ENCODE measurements at places on chromosomes 6 and 20.
A peak's percentile ranks its signal among the peaks of the same experiment; 100 is the strongest.

DNA sequence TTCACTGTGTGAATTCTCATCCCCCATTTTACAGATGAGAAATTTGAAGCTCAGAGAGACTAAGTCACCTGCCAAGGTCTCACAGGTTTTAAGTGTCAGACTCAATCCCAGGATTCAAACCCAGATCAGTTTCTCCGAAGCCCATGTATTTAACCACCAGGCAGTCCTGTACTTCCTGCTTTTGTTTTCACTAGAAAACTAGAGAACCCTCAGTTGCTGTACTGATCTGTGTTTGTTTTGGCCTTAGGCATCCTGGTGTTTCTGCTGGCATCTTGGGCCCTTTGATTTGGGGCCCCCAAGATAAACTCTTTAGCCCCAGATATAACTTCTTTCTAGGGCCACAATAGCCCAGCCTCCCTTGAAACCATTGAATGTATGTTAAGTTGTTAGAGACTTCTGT is 36.5 kb downstream of the PPP1R16B start:
- DNase-seq, result peak; percentile 43

GRCh38 chr6:168132531-168133167 is 53.6 kb upstream of the FRMD1 start:
- DNase-seq, result no peak

GRCh38 chr6:150403458-150404246 is 34.8 kb downstream of the IYD start:
- no peak for DNase-seq

GRCh38 chr6:96898241-96898851 is 655 bp upstream of the NDUFAF4 start:
- peak; percentile 2 for DNase-seq

GRCh38 chr20:62824476-62825332 is 7.9 kb downstream of the COL9A3 start:
- DNase-seq, result peak; percentile 77

DNA sequence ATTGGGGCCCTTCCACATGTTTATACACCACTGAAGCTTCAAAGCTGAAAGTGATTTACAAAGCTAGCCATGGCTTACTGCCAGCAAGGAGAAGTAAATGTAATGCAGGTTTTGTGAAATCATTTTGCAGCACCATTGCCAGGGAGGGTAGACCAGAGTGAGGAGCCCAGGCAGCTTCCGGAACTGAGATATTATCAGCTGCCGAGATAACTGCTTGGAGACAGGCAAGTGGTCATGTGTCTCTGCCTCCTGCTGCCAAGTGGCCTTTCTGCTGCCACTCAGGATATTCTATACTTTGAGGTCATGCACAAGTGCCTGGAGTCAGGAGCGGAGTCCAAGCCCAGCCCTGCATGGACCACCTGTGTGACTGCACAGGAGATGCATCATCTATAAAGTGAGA is 160.2 kb downstream of the SYNDIG1 start:
- DNase-seq, result no peak

- DNase-seq, result no peak
These were observed 615.5 kb downstream of the C6orf118 start for GRCh38 chr6:164693944-164694343.

GRCh38 chr6:42564506-42564825 is 637 bp downstream of the UBR2 start:
- no peak for DNase-seq

DNA sequence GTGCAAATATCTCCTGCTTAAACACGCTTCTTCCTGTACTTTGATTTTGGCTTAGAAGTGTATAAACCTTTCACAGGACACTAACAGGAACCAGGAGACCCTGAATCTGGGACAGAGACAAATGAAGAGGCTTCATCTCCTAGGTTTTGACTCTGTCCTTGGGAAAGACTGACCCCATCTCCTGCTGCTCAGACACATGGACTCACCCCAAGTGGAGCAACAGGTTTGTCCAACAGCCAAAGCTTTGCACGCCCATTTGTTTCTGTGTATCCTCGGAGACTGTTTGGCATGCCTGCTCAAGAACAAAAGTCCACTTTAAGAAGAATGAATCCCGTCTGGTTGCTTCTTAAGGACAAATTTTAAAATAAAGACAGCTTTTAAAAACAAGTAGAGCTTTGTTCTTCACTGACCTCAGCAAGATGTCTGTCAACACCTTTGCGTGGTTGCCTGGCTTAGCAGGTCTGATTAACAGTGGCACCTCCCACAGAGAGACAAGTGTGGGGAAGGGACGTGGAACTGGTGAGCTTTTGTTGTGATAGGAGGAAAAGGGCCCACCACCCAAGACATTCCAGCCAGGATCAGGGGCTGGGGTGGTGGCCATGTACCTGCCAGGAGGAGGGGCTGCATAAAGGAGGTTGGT is 202.6 kb downstream of the SOD2 start:
- no peak for DNase-seq

- no peak for DNase-seq
These were observed 8.9 kb upstream of the QKI start for GRCh38 chr6:163405412-163406309.

- DNase-seq, result no peak
These were observed 21.2 kb downstream of the MRPS18A start for GRCh38 chr6:43666196-43666920.

DNA sequence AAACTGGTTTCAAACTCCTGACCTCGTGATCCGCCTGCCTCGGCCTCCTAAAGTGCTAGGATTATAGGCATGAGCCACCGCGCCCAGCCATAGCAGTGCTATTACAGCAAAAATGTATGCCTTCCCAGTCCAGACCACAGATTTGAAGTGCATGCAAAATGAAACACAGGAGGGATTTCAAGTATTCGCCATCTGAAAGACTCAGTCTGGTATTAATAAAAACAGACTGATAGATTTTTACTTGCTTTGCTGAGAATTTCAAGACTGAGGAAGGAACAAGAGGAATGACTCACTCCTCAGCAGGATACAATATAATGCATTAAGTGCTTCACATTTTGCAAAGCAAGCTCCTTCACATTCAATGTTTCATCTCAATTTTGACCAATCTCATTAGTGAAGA is 134.9 kb downstream of the TMEM200A start:
- DNase-seq, result no peak

- no peak for DNase-seq
These were observed 157.0 kb downstream of the PLCB4 start for GRCh38 chr20:9225879-9226278.

GRCh38 chr20:48153523-48153922 is 368.2 kb upstream of the SULF2 start:
- DNase-seq, result no peak

GRCh38 chr20:48610996-48611395 is 216.8 kb downstream of the PREX1 start:
- DNase-seq, result no peak

DNA sequence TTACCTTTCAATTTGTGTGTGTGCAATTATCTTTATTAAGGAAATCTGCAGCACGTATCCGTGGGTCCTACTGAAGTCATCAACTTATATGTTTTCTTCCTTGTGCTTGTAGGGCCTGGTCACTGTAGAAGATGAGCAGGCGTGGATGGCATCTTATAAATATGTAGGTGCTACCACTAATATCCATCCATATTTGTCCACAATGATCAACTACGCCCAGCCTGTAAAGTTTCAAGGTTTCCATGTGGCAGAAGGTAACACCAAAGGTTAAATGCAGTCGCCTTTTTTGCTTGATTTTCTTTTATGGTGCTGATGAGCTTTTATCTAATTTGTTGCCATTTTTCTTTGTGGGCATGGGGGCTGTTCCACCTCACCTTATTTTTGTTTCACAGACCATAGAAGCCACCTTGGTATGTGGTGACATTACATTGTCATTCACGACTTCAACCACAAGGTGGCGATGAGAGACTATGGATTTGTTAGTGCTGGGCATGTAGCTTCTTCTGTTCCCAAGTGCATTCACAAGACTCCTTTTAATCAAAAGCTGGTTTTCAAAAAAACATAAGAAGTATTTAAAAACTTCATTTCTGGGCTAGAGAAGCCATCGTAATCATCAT is 106.5 kb upstream of the LAMP5 start:
- peak; percentile 46 for DNase-seq

- no peak for DNase-seq
These were observed 75.2 kb downstream of the GJA1 start for GRCh38 chr6:121510568-121511177.

GRCh38 chr6:165580136-165580535 is 82.9 kb downstream of the PDE10A start:
- DNase-seq, result no peak

DNA sequence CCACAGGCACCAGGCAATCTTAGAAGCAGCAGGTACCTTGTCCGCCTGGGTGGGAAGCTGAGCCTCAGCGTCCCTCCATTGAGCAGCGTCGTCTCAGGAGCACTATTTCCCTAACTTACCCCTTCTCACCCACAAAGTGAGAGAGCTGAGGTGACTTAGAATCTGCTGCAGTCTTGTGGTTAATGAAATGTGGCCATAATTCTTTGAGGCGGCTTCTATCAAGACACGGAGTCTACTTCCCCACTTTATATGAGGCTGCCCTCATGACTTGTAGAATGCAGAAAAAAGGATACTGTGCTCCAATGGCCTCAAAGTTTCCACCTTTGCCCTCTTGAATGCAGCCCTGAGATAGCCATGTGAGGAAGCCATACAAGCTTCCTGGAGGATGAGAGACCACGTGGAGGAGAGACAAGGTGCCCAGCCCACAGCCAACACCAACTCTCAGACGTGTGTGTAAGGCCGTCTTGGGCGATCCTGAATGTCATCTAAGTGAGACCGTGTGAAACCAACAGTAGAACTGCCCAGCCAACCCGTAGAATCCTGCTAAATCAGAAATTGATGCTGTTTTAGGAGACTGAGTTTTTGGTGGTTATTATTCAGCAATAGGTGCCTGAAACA is 9.1 kb upstream of the TAGAP start:
- no peak for DNase-seq

DNA sequence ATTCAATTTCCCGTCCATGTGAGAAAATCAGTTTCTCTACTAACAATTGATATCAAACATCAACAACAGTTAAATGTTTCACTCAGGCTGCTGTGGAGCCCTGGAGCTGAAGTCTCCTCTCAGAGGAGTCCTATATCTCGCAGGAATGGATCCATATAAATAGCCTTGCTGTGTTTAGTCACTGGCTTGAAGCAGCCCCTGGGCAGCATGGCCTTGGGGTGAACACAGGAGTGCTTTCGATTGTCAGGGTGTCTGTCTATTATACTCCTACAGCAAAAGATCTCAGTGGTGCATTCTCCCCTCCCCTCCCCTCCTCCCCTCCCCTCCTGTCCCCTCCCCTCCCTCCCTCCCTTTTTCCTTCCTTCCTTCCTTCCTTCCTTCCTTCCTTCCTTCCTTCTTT is 141.9 kb downstream of the CCDC170 start:
- no peak for DNase-seq

Data from germinal center (tissue), 1 donor.